ENCODE measurements at places on chromosomes 11 and 22.

DNA sequence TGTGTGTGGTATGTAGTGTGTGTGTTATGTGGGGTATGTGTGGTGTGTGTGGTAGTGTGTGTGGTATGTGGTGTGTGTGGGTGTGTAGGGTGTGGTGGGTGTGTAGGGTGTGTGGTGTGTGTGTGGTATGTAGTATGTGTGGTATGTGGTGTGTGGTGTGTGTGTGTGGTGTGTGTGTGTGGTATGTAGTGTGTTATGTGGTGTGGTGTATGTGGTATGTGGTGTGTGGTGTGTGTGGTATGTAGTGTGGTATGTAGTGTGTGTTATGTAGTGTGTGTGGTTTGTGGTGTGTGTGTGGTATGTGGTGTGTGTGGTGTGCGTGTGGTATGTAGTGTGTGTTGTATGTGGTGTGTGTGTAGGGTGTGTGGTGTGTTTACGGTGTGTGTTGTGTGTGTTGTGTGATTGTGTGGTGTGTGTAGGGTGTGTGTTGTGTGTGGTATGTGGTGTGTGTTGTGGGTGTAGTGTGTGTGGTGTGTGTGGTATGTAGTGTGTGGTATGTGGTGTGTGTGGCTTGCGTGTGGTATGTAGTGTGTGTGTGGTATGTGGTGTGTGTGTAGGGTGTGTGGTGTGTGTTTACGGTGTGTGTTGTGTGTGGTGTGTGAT, 4.2 kb upstream of the PPP6R2 start:
- DNase-seq: no peak

GRCh38 chr11:28628412-28628811, 520.2 kb downstream of the METTL15 start:
- DNase-seq: no peak

GRCh38 chr11:8083088-8083395, 2.0 kb downstream of the TUB start:
- DNase-seq: no peak

DNA sequence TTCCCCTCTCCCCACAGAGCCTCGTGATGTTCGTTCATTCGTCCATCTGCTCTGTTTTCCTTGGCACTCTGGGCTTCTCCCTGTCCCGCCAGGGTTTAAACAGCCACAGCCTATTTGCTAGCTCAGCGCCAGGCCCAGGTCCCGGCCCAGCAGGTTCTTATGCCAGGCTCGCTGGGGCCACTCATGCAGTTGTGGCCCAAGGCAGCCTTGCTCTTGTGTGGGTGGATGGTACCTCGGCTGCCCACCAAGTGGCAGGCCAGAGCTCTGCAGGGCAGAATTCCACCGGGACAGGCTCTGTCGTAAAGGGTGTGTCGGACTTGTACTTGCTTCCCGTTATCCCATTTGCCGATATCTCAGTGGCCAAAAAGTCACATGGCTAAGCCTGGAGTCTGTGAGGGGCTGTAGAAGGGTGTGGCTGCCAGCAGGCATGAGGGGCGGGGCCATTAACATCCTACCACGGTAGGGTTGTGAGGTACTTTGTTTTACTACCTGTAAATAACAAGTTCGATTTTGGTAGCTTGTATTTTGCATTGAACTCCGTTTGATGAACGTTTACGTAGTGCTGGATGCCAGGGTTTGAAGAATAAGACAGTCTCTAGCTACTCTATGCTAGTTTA, 7.9 kb downstream of the FAM118A start:
- DNase-seq: no peak

DNA sequence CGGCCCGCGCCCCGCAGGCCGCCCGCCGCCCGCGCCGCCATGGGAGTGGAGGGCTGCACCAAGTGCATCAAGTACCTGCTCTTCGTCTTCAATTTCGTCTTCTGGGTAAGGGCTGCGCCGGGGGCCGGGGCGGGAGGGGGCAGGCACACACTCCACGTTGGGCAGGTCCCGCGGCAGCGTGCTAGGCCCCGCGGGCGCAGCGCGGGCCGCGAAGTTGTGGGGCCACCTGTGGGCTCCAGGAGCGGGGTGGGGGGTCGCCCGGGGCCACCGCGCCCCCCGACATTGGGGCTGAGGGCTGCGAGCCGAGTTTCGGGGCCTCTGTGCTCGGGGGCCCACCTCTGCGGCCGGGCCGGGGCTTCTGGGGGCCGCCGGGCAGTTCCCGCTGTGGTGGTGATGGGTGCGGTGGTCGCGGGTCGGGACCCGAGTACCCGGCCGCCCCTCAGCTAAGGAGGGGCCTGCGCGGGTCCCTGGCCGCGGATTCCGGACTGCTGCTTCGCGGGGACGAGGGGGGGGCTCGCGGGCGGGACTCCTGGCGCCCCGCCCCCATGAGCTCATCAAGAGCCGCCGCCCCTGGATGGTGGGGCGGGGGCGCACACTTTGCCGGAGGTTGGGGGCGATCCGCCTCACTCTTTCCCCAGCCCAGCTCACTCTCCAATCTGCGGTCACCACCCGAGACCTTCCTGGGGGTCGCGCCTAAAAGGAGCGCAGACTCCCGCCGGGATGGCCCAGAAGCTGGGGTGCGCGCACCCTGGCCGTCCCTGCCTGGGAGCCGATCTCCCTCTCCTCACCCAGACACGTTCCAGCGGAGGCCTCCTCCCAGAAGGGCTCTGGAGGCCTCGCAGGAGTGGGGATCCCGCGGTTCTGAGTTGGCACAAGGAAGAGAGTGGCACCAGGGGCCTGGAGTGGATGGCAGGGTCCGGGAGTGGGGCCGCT, 667 bp downstream of the CD81 start:
- peak; percentile 56 for DNase-seq

- no peak for DNase-seq
Measured at GRCh38 chr22:46061124-46061500, 84.2 kb upstream of the WNT7B start.

DNA sequence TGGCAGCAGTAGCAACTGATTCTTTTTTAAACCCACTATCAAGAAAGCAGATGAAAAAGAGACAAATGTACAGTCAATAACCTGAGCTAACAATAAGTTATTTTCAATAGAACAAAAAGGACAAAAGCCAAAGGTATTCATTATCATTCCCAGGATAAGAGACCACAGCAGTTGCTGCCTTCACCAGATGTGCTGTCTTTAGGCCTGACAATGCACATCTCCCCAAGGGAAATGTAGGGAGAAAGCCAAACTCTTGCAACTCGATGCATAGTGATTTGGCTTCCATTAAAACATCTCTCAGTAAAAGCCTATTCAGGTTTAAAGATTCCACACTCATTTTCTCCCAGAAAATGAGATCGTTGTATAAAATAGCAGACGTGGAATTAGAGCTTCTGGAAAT, 210.7 kb downstream of the METTL15 start:
- no peak for DNase-seq

DNA sequence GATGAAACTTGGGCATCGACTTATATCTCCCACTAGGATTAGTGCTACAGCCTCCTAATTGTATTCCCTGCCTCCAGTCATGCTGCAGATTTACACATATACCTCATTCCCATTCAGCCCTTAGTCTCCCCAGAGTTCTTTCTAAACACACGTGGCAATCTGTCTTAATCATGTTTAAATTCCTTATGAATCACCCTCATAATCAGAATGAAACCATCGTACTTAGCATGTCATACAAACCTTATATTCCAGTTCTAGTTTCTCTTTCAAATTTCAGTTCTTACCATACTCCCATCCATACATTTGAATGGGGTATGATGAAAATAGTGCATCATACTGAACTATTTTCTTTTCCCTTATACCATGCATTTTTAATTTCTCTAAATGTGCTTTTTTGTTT, 6.0 kb upstream of the OR10A2 start:
- no peak for DNase-seq

DNA sequence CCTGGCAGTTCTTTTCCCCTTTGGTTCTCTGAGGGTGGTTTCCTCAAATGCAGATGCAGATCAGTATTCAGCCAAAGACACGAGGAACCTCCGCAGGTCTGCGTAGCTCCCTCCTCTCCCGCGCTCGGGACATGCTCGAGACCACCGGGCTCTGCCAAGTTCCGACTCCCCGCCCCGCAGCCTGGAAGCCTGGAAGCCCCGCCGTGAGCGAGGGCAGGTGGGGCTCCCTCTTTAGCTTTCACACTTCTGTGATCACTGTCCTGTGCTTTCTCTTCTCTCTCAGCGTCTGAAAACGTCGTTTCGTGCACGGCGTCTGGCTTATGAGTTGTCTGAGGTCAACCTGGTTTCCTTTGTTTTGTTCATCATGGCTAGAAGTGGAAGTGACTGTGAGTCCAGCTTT, 26.6 kb downstream of the ZBED4 start:
- DNase-seq: no peak

- DNase-seq: no peak
Measured at GRCh38 chr22:27512283-27512761, 289.2 kb downstream of the MN1 start.

GRCh38 chr11:95434489-95435057, 203.6 kb upstream of the SESN3 start:
- no peak for DNase-seq

- no peak for DNase-seq
Measured at GRCh38 chr11:92545906-92546471, 321.4 kb downstream of the FAT3 start.

GRCh38 chr11:12674936-12675696, 895 bp downstream of the TEAD1 start:
- no peak for DNase-seq

DNA sequence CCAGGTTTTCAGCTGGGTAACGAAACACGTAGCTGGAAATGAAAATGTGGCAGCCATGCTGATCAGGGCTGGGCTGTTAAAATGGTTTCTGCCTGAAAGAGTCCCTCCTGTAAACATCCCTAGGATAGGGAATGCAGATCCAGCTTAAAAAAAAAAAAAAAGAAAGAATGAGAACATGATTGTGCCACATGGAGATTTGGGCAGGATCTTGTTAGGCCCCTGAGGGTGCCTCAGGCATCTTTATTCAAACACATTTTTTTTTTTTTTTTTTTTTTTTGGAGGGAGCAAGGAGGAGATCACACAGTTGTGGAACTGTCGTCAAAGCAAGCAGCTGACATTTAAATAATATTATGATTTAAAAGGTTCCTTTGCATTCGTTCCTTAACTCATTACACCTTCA, 900.3 kb downstream of the OPCML start:
- DNase-seq: no peak

DNA sequence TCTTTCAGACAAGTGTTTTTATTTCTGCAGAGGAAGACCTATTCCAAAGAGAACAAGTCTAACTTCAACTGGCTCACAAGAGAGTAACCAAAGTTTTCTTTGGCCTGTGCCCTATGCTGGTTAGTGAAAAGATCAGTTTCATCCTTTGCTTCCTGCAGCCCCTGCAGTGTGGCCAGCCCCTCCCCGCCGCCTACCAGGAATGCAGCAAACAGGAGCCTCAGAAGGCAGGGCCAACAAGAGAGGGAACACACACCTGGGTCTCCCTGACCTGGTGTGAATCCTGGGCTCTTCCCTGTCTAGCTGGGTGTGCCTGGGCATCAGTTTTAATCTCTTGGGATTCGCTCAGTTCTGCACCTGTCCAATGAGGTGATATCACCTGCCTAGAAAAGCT, 21.5 kb upstream of the SCARF2 start:
- no peak for DNase-seq

DNA sequence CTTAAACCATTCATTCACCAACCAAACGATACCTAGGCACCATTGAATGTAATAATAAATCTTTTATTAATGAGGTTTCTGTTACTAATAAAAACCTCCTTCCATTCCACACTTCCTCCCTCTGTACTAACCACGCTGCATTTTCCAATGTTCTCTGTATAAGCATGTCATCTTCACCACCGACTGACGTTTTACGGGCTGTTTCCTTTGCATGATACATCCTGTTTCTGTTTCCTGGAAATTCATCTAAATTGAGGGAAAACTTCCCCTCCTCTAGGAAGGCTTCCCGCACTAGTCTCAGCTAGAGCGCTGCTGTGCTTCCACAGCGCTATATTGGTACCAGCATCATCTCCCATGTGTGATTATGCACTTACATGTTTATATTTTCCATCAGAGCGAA, 2.1 kb downstream of the OR4D10 start:
- DNase-seq: no peak

GRCh38 chr11:86798988-86799387, 1.4 kb upstream of the PRSS23 start:
- DNase-seq: no peak

DNA sequence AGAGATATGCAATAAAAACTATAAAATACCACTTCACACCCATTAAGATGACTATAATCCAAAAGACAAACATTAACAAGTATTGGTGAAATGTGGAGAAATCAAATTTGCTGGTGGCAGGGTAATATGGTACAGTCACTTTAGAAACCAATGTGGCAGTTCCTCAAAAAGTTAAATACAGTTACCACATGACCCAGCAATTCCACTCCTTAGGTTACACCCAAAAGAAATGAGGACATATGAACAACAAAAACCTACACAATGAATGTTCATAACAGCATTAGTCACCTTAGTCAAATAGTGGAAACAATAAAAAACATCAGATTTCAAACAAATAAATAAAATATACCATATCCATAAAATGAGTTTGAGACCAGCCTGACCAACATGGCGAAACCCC, 52.6 kb downstream of the RDX start:
- DNase-seq: no peak

DNA sequence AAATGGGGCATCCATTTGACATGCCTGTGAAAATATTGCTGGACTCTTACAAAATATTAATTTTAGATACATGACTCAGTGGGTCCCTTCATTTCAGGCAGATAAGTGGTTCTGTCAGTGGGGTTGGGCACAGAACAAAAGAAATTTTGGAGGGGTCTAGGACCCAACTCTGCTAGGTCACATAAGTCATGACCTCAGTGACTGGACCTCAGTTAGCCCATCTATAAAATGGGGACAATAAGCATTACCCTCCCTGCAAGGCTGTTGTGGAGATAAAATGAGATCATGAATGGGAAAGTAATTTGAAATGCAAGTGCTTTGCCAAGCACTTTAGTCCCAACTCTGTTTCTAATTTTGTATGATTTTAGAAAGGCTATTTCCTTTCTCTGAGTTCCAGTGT, 23.8 kb downstream of the ADORA2A start:
- no peak for DNase-seq

DNA sequence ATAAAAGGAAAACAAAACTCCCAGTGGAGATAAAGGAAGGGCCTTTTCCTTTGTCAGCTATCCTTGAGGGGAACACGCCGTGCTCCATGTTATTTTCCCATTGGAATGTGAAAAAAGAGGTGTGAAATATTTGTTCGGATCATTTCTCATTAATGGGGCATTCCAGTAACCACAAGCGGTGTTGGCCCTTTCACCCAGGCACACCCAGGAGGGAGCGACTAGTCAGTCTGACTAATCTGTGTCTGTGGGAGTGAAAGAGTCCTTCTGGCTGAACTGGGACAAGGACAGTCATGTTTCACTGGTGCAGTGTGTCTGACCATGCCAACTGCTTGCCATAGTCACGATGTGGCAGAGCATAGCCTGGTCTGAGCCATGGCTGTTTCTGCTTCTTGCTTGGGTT, 13.0 kb upstream of the MYEOV start:
- DNase-seq: no peak

Data from stimulated activated CD4-positive, alpha-beta T cell treated with anti-CD3 and anti-CD28 coated beads, Interleukin-15, amount 100 ng/mL, for 1 hour (primary cell).